ENCODE measurements at places on chromosomes 5 and 9. TPM values are rescaled to one million over a fixed set of nuclear protein-coding genes. Genes with fewer than 3 reads are reported as not detected.

Gene CYSRT1
- 0.11 TPM for total RNA-seq

- no peak for DNase-seq
Observed at GRCh38 chr5:127615916-127616315, 33.0 kb upstream of the CTXN3 start.

Gene SHROOM1
- 5.3 TPM for total RNA-seq

Gene DND1
- 0.13 TPM for total RNA-seq

Gene PLPPR1
- 0.25 TPM for total RNA-seq
